CD4-positive, alpha-beta T cell treated with Interleukin-17A for 4 hours (primary cell): ENCODE measurements at places on chromosomes 3 and 15.

- peak; percentile 8 for DNase-seq
Measured at GRCh38 chr3:119600732-119601131, 3.0 kb downstream of the PLA1A start.

- DNase-seq: no peak
Measured at GRCh38 chr3:40045051-40045450, 235.6 kb downstream of the MYRIP start.

- DNase-seq: no peak
Measured at GRCh38 chr3:142355692-142356091, 92.1 kb downstream of the XRN1 start.

DNA sequence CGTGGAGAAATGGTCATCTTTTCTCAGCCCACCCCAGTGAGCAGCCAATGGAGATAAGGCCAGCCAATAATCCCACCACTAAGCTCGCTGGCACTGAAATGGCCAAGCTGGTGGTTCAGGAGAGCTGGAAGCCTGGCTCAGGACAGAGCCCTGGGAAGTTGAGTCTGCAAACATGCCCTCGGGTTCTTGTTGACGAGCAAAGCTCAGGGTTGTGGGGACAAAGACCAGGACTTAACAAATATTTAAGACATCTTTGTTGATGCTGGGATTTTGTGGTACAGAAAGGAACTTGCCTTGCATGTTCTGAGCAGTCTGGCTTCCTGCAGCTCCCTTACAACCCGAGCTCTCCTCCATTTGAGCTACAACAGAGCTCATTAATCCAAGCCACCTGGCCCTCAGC lies 4.4 kb downstream of the FAH start:
- no peak for DNase-seq

DNA sequence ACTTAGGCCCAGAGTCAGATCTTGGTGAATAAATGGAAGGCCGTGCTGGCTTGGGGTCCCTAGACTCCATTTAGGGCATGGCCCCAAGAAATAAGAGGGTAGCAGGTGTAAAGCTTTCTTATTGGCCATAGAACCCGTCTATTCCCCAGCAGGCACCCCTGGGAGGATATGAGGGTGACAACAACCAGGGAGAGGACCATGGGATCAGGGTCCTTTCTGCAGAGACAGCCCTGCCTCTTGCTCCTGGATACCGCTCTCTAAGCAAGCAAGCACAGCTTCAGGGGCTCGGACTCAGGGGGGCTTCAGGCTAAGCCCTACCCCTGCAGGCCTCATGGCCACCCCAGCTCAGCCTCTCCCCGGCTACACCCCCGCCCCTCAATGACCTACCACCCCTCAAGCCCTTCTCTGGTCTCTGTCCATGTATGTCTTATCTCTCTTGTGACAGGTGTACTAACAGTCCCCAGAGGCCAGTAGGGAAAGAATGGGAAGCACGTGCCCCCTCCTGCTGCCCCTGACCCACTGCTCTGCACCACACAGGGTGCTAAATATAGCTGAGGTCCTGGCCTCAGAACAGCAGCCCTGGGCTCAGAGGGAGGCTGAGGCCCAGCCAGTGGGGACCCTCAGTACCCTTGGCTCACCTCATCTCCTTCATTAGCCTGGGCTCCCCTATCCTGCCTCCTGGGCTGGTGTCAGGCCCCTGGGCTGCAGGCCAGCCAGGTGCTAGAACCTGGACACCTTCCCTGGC lies 1.9 kb downstream of the XIRP1 start:
- DNase-seq: no peak

DNA sequence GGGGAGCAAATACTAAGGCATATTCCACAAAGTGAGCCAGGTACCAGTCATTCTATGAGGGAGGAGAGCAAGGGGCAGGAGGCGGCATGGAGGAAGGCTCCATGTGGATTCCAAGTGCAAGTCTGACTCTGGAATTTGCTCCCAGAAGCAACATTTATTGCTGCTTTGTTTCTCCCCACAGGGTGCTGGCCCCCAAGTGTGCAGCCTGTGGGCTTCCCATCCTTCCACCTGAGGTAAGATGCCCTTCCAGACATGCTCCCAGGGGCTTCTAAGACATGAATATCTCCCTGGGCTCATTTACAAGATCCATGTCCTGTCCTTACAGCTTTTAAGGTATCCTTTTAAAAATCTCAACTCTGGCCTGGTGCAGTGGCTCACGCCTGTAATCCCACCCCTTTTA lies 15.9 kb upstream of the SACM1L start:
- no peak for DNase-seq

GRCh38 chr15:93040288-93041158 lies 48.5 kb downstream of the RGMA start:
- no peak for DNase-seq

- DNase-seq: no peak
Measured at GRCh38 chr3:57752307-57752706, 3.8 kb upstream of the SLMAP start.

DNA sequence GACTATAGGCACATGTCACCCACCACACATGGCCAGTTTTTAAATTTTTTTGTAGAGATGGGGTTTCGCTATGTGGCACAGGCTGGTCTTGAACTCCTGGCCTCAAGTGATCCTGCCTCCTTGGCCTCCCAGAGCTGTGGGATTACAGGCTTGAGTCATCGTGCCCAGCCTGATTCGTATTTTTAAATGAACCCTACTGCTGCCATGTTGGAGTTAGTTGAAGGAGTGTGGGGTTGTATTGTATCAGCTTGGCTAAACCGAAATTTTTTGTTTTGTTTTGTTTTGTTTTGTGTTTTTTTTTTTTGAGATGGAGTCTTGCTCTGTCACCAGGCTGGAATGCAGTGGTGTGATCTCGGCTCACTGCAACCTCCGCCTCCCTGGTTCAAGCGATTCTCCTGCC lies 11.8 kb upstream of the ZNF770 start:
- DNase-seq: no peak

DNA sequence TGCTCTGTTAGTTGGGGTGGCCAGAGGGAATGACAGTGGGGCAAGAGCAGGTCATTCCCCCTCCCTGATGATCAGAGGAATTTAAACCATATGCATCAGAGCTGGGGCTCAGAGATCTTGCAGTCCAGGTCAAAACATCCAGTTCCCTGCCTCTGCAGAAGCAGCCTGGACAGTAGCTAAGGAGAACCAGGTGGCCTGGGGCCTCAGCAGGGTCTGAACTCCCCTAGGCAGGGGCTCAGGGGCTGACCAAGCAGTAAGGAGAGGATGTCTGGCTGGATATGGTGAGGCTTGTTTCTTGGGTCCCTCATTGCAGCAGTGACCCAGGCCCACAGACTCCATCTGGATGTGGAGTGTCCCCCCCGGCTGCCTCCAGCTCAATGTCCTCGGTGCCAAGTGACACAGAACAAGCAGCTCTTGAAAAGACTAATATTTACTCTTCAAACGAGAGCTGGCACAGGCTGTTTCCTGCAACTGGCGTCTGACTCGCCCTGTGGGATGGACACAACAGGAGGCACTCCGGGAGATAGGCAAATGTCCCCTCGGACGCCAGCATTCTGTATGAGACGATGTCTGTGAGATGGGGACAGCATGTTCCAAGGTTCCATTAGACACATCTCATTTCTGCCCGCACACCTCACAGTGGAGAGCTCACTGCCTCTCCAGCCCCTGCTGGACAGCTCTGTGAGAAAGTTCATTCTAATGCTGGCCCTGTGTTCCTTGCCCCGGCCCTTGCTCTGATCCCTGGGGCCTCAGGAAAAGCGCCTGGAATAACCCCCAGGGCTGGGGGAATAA lies 37.1 kb downstream of the SEC22C start:
- DNase-seq: no peak

DNA sequence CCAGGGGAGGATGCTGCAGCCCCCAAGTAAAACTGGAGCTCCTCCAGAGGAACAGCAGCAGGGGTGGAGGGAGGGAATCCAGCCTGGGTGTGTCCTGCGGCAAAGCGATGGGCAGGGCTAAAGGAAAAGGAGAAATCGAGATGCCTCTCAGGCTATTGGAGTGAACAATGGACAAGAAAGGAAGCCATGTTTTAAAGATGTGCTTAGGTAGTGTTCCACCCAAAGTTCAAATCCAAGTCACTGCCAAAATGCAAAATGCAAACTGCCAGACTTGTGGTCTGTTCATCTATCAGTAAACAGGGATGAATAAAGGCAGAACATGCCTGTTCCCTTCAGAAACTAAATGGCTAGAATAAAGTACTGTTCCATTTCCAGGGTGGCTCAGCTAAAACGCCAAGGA lies 197.5 kb upstream of the NSMCE3 start:
- no peak for DNase-seq

- no peak for DNase-seq
Measured at GRCh38 chr3:18847583-18848197, 300.6 kb upstream of the KCNH8 start.
